ENCODE measurements at places on chromosomes 13 and 19. TPM values are rescaled to one million over a fixed set of nuclear protein-coding genes. Genes with fewer than 3 reads are reported as not detected.

DNA sequence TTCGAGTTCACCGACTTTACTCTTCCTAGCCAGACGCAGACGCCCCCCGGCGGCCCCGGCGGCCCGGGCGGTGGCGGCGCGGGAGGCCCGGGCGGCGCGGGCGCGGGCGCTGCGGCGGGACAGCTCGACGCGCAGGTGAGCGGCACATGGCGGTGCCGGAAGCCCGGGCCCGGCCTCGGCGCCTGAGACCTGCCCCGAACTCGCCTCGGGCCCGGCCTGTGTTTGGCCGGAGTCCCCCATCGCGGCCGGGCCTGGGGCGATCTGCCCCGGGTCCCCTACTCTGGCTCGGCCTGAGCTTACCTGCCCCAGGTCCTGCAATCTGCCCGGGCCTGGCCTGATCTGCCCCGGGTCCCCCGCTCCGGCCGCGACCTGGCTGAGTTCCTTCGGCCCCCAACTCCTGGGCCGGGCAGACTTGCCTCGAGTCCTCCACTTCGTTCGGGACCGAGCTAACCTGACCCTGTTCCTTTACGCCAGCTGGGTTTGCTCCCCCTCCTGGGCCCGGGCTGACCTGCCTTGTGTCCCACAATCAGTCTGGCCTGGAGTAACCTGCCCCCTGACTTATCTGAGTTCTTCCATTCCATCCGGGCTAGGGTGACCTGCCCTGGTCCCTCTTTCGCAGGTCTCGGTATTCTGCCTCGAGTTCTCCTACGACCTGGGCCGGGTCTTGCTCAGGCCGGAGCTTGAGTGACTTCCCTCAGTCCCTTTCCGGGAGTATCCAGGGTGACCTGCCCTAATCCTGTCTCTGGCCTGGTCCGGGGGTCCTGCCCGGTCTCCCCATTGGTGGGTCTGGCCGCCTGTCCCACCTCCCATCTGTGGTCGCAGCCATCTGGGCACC, 764 bp downstream of the UPF1 start:
- peaks cover 11% of the 10 kb centered on the region for H3K4me1 ChIP-seq
- peaks cover 6% of the 10 kb centered on the region for H3K27me3 ChIP-seq
- H3K4me3 ChIP-seq: peak overlapping the region; percentile 57
- H3K27ac ChIP-seq: peak overlapping the region; percentile 72
- no peak for DNase-seq
- peaks cover 30% of the 10 kb centered on the region for H3K36me3 ChIP-seq

- no peak overlapping the region for H3K27ac ChIP-seq
- H3K4me3 ChIP-seq: no peak overlapping the region
- peaks cover 43% of the 10 kb centered on the region for H3K4me1 ChIP-seq
- H3K27me3 ChIP-seq: peaks cover 4% of the 10 kb centered on the region
Measured at GRCh38 chr19:45881082-45881908, 4.6 kb downstream of the IRF2BP1 start.

KL gene
- total RNA-seq: 1.6 TPM

DNA sequence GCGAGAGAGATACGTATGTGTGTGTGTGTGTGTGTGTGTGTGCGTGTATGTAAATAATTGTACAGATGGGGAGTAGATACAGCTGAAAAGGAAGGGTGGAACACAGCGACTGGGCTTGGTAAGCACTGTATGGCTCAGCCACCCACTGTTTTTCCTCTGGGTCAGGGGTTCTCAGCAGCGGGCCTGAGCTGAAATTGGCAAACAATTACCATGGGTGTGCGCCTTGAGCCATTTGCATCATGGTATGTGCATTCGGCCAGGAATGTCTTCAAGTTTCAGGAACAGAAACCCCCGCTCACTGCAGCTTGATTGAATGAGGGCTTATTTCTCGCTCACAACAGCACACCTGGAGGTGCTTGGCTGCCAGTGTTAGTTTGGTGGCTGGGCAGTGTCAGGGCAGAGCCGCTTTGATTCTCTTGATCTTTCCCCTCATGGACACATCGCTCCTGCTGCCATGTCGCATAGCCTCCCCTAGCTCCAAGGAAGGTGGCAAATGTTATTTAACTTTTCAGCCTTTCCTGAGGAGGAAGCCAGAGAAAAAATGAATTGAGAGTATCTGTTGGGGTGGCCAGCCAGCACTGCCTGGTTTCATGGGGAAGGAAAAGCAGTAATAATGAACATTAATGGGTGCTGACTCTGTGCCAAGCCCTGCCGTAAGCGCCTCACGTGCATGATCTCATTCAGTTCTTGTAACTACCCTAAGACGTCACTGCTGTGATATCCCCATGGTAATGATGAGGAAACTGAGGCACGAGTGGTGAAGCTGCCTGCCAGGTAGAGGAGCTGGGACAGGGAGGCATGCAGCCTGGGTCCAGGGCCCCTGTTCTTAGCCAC, 126.9 kb downstream of the SIPA1L3 start:
- no peaks in the 10 kb centered on the region for H3K27me3 ChIP-seq
- H3K4me3 ChIP-seq: no peak overlapping the region
- peak overlapping the region; percentile 68 for H3K27ac ChIP-seq

BEST2 gene
- not detected for total RNA-seq

GRCh38 chr19:55149078-55150003, at the start of gene TNNT1:
TNNT1 (minus strand) TSS chr19:55149206; CDS start chr19:55147157, 2,049 bp downstream.
- DNase-seq: no peak
- no peak within 1 kb of the TSS for H3K27ac ChIP-seq
- peaks cover 34% of the 10 kb centered on the region for H3K27me3 ChIP-seq

Measured in thymus (tissue), 14 donors.